Activated T-cell treated with anti-CD3 and anti-CD28 coated beads for 4 hours (primary cell): ENCODE measurements at places on chromosomes 16 and 17.

DNA sequence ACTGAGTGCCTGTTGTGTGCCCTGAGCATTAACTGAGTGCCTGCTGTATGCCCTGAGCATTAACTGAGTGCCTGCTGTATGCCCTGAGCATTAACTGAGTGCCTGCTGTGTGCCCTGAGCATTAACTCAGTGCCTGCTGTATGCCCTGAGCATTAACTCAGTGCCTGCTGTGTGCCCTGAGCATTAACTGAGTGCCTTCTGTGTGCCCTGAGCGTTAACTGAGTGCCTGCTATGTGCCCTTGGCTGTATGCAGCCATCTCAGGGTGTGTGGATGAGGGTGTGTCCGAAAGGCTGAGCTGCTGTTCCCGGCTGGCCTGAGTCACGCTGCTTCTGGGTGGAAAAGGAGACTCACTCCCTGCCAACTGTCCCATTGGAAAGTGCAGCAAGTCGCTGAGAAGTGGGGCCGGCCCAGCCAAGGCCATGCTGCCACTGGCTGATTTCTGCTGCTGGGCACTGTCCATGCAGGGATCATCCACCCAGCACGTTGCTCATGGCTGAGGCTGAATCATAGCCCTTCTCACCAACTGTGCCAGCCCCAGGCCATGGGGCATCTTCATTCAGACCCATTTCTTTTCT, 113.8 kb downstream of the OR1D5 start:
- no peak for DNase-seq

DNA sequence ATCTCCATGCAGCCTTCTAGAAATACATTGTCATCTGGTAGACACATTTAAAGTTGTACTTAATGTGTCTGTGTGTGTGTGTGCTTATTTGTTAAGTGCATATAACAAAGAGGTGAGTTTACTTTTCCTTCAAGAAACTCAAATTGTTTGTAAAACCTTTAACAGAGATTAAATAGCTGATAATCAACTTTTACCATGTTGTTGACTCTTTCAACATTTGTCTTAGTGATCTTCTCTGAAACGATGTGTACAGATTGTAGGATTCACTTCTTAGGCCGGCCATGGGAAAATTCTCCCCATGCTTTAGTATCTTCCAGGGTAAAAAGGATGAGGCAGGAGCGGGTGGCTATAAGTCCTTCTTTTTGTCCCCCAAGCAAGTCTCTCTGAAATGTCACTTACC, 292.9 kb upstream of the MAF start:
- no peak for DNase-seq

GRCh38 chr16:11535494-11535893, 51.2 kb downstream of the LITAF start:
- DNase-seq = no peak

DNA sequence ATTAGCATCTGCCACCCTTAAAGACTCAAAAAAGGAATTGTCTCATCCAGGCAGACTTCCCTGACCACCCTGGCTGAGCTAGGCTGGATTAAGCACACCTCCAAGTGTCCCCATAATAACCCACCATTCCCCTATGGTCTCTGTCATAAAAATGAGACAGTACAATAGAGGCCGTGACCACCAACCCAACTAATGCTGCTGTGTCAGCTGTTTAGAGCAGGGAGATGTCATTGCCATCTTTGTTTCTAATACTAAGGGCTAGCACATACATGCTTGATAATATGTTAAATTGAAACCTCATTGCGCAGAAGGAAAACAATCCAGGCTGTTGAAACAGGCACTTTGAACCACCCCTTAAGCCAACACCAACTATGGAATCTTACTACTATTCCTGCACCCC, 7.2 kb upstream of the ADAMTS18 start:
- DNase-seq = no peak

DNA sequence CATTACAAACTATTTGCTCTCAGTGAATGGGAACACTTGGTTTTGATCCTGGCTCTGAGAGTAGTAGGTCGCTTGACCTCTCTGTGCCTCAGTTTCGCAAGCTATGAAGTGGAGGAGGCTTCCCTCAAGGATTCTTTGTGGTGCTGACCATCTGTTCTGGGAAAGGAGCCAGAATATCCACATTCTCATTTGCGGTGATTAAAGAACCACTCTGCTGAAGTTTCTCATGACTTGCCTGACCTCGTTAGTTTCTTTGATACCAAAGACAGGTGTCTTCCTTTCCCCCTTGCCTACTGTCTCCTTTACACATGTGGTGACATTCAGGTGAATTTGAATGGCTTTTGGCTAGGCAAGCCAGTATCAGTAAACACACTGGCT, 116.0 kb downstream of the SNX29 start:
- no peak for DNase-seq

DNA sequence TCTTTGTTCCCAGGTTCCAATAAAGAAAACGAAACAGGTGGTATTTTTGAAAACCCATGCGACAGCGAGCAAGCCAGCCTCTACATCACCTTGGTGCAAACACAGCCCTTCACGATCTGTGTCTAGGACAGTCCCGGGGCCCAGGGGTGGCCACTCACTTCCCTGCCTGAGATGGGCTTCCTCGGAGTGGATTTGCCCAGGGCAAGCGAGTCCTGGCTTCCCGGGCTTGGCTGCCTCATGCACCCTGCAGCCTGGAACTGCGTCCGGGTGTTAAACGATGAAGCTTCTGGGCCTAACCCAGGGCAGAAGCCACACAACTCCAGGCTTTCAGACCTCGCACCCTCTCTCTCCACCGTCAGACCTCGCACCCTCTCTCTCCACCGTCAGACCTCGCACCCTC, 66.0 kb downstream of the RPH3AL start:
- DNase-seq = no peak

DNA sequence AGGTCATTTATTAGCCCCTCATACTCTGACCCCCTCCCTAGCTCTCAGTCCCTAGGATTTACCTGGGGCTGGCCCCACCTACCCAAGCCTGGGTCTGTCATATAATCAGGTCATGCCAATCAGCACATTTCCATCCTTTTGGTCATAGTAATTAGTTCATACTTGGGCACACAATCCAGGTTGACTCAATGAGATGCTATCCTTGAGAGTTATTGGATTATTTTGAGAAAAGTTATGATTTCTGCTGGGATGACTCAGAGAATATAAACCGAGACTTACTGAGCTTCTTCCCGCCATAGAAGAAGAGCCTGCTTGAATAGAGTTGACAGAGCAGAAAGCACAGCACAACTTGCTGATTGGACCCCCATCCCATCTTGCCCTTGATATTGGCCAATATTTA, 331.5 kb downstream of the CBLN1 start:
- DNase-seq = no peak

DNA sequence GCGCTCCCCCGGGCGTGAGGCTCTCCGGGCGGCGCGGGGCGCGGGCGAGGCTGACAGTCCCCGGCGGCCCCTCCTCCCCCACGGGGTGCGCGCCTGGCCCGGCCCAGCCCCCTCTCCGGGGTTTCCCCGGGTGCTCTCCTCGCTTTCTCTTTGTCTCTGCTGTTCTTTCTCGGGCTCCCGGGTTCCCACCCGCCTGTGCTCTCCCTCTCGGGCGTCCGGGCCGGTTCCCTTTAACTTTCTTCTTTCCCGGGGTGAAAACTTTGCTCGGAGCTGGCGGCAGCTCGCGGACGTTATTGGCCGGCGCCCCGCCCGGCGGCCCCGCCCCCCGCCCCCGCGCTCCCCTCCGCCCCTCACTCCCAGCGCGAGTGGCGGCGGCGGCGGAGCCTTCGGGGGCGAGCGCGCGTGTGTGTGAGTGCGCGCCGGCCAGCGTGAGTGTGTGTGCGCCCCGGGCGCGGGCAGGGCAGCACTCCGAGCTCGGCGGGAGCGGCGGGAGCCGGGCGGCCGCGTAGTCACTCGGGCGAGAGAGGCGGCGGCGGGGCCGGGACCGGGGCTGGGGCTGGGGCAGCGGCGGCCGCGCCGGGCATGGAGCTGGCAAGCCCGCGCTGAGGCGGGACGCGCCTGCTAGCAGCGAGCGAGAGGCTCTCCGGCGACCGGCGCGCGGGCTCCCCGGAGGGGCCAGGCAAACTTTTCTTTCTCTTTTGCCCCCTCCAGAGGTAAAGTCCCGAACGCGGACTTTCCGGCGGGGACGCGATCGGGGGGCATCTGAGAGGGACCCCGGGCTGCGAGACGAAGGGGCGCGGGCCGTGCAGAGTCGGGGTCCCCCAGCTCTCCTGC, at the start of gene NTN1:
Gene NTN1 (plus strand): TSS at position 353 of the 834 bp plus-strand sequence. CDS start 864 bp downstream, outside the sequence.
- DNase-seq = peak; percentile 51

DNA sequence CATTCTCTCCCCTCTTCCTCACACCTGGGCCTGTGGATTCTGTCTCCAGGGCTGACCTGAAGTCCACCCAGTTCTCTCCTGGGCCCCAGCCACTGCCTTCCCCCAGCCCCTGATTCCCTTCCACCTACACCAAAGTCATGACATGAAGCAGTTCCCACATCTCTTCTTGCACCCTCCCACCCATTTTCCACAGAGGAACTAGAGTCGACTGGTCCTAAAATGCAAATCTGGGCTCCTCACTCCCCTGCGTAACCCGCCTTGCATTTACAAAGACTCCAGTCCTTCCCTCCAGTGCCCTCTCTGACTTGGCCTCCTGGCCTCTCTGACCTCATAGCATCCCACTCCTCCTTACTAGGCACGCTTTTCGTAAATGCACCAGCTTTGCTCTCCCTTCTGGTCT, 14.8 kb downstream of the COX6A2 start:
- DNase-seq = no peak
